Fibroblast of skin of right biceps (primary cell): ENCODE measurements at places on chromosomes 3 and 15.

GRCh38 chr15:77852241-77853007 lies 219.7 kb upstream of the LINGO1 start:
- no peak for DNase-seq

DNA sequence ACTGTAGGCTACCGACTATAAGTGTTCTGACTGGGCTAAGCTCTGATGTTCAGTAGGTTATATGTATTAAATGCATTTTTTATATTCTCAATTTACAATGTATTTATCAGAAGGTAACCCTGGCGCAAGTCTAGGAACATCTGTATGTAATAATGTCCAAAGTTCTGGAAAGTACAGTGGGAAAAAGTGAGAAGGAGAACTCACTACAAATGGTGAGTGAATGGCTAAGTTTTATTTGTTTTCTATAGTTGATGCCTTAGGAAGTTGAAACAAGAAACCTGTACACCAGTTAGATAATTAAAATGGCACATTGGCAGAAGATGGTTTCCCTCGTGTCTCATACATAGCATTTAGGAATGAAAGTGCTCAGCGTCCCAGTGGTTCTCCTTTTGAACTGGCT lies 333.4 kb upstream of the THRB start:
- no peak for DNase-seq

DNA sequence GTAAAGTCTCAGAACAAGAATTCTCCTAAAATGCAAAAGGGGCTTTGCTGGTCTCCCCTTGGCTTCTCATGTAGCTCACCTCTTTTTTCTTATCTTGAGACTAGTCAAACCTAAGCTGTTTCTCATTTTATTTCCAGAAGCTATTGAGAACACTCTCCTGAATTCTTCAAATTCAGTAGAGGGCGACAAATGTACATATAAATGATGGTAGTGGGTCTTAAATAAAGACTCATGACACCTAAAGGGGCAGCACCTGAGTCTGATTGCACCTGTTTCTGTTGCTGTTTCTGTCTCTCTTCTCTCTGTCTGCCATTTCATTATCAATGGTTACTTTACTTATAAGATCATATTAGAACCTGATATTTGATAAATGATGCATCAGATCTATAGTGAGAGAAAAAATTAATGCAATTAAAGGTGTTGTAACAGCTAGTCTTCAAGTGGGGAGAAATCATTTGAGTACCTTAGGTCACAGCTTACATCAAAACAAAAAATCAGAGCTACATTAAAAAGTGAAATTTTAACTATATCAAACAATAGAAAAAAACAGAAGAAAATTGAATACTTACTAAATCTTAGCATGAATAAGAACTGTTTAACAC lies 7.0 kb downstream of the ADIPOQ start:
- DNase-seq, result peak; percentile 32

GRCh38 chr3:40035177-40035576 lies 225.8 kb downstream of the MYRIP start:
- peak; percentile 93 for DNase-seq

GRCh38 chr3:123783050-123783689 lies 101.0 kb downstream of the MYLK start:
- no peak for DNase-seq

GRCh38 chr15:29674661-29675533 lies 147.4 kb downstream of the TJP1 start:
- DNase-seq, result peak; percentile 52

DNA sequence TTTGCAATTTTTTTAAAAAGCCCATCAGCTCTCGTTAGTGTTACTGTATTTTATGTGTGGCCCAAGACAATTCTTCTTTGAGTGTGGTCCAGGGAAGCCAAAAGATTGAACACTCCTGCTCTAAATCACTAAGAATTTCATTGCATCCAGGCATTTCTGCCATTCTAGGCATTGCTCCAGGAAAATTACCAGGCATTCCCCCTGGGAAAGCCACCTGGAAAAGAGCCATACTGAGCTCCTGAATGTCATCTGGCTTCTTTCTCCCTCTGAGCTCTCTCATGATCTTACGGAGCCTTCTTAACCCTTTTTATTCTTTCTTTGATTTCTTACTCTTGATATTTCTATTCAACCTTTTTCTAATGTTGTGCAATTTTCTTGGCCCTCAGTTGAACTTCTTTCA lies 202.2 kb downstream of the DOCK3 start:
- no peak for DNase-seq

- DNase-seq, result no peak
Observed at GRCh38 chr3:53320697-53321096, 26.6 kb downstream of the DCP1A start.

DNA sequence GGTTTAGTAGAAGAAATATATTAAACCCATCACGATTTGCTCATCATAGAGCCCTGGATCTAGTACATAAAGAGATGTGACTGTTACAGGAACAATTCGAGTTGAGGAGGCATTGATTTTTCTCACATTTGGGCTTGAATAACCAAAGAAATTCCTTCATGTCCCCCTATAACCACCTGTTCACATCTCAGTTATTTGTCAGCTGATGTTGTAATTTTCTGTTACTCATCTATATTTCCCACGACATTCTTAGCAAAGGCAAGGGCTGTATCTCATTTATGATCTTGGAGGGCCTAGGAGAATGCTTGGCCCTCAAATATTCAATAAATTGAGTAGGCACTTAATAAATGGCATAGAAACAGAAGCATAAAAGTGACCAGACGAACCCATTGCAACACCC lies 36.4 kb upstream of the GYG1 start:
- DNase-seq, result peak; percentile 10

DNA sequence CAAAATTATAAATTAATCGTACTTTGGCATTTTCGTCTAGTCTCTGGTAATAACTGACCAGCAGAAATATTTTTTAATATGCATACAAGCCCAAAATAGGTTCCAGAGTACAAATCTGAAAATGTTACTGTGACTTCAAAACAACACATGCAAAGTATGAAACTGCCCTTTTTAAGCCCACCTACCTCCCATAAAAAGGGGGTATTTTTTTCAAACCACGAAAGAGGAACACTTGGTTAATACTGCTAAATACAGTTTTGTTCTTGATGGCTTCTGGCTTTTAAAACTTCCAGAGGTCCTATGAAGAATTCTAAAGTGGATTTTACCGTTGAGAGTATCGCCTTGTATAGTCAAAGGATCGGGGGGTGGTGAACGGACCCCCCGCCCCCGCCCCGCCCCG lies 610.7 kb downstream of the FOXP1 start:
- DNase-seq, result no peak

GRCh38 chr3:8571256-8571655 lies 69.6 kb downstream of the LMCD1 start:
- DNase-seq, result no peak

DNA sequence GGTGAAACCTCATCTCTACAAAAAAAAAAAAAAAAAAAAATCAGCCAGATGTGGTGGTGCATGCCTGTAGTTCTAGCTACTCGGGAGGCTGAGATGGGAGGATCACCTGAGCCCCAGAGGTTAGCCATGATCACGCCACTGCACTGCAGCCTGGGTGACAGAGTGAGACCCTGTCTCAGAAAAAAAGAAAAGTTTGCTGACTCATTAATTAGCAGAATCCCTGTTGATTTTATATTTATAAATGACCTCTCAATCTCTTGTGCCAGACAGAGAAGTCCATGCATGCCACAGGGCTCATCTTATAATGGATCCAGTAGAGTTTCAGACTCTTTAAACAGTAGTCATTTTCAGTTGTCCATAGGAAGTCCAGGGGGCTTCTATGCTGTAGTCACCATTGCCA lies 32.9 kb downstream of the ABHD6 start:
- DNase-seq, result no peak

DNA sequence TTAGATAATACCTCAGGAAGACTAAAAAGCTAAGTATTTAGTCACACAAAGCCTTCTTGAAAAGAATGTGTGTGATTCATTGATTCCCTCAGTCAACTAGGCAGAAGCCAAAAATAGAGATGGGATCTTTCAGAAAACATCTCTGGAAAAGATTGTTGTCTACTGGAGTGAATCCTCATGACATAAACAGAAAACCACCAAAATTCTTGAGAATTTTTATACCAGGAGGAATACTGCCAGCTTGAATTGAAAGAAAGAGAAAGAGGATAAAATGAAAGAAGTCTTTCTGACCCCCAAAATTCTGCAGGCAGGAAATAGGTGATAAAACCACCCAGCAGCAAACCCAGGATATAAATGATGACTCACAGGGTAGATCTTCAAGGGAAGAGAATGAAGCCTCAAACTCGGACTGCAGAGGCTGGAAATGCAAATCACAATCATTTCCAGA lies 363.1 kb upstream of the PLSCR5 start:
- peak; percentile 97 for DNase-seq

GRCh38 chr15:47301481-47301880 lies 415.8 kb upstream of the SEMA6D start:
- no peak for DNase-seq

- DNase-seq, result no peak
Observed at GRCh38 chr3:111143-112069, 85.2 kb upstream of the CHL1 start.

GRCh38 chr3:16935781-16936180 lies 51.0 kb downstream of the PLCL2 start:
- DNase-seq, result no peak

- DNase-seq, result peak; percentile 66
Observed at GRCh38 chr3:71584394-71585011, 975 bp upstream of the FOXP1 start.

DNA sequence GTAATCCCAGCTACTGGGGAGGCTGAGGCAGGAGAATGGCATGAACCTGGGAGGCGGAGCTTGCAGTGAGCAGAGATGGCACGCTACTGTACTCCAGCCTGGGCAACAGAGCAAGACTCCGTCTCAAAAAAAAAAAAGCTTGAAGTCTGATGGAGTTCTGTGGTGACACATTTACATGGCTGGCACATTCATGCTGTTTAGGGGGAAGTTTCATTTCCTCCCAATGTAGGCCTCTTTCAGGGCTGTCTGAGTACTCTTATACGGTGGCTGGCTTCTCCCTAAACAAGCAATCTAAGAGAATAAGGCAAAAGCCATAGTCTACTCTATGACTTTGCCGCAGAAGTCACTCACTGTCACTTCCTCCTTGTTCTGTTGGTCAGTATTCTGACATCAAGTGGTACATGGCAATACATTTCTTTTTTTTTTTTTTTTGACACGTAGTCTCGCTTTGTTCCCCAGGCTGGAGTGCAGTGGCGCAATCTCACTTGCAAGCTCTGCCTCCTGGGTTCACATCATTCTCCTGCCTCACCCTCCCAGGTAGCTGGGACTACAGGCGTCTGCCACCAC lies 41.2 kb downstream of the OIP5 start:
- DNase-seq, result no peak

- no peak for DNase-seq
Observed at GRCh38 chr15:39414201-39414600, 166.7 kb upstream of the THBS1 start.

DNA sequence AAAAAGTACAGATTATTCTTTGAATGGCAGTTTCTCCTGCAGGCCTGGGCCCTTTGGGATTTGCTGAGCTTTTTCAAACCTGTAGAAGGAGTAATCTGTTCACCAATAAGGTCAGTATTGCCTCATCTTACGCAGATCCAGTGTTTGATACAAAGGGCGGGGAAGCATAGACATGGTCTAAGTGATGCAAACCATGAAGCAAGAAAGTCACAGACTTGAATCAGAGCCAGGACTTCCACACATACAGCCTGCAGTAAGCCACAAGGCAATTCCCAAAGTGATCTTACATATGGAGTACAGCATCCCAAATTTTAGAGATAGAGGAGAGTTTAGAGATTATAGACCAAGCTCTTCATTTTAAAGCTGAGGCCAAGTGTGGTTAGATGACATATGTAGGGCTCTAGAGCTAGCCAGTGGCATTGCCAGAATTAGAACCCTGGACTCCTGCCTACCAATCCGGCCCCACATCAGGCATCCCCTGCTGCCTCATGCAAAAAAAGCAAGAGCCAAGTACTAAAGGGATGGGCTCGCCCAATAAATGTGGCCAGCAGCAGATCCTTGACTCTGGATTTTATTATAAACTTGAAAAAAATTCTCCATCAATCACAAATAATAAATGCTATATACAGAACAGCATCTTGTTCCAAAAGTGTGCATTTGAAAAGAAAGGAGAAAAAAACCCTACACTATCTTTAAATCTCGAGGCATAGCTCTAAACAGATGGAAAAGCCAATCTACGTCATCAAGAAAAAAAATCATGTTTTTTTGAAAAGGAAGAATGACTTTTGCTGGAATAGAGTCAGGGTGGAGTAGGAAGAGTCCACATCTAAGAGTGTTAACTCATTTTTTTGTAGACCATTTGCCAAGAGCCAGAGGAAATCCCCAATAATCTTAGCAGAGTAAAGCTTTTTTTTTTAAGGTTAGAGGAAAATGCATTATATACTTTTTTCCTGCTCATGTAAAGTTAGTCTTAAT lies 24.0 kb downstream of the ABI3BP start:
- DNase-seq, result peak; percentile 71

DNA sequence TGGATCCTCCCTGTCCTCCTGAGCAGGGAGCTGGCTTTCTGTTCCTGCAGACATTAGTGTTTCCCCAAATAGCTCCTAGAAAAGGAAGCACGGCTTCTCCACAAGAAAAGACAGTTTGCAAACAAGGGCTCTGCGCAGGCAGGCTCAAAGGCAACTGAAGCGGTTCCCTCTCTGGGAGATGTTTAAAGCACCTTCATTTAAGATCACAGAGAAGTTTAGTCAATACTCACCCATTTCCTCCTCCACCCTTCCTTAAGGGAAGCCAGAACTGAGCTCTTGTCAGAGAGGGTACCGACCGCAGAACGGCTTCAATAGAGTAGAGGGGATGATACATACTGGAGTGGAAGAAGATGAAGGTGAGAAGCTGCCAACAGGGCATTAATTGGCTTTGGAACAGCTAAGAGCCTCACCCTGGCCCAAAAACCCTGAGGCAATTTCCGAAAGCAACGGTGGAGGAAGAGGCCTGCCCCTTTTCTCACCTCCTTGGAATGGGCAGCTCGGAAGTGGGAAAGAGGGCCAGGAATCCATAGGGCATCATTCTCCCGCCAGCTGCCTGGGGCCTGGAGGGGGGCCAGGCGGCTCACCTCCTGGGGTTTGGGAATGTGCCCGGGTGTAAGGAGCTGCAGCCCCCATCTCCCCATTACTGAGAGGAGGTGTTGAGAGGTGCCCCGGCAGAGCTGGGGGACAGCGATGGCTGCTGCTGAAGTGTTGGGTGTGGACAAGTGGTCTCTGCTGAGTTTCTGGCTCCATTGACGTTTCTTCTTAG lies 4.8 kb upstream of the EPHB3 start:
- no peak for DNase-seq

- DNase-seq, result peak; percentile 31
Observed at GRCh38 chr3:66110840-66111239, 72.1 kb upstream of the MAGI1 start.

DNA sequence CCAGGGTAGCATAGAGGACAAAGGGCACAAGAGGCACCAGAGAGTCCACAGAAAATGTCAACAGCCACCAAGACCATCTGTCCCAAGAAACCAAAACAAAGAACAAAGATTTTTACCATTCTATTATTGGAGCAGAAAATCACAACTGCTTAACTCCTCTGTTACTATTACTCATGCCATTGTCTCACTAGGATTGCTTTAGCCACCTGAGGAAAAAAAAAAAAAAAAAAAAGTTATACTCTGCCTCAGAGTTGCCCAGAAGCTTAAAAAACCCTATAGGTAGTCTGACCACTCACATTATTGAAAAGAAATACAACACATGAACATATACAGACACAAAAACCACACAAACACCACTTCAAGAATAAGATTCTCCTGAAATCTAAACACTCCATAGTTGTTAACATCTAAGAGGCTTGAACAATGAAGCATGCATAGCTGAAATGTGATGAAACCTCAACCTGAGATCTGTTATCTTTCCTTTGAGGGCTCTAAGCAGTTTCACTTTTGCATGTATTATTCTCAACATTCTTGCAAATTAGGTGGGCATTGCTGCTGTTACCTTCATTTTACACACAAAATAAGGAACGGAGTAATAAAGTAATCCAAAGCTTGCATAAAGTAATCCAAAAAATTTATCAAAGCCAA lies 85.4 kb downstream of the IGSF11 start:
- DNase-seq, result no peak
